ENCODE measurements at places on chromosomes 3 and 15. TPM values are rescaled to one million over a fixed set of nuclear protein-coding genes. Genes with fewer than 3 reads are reported as not detected.

DNA sequence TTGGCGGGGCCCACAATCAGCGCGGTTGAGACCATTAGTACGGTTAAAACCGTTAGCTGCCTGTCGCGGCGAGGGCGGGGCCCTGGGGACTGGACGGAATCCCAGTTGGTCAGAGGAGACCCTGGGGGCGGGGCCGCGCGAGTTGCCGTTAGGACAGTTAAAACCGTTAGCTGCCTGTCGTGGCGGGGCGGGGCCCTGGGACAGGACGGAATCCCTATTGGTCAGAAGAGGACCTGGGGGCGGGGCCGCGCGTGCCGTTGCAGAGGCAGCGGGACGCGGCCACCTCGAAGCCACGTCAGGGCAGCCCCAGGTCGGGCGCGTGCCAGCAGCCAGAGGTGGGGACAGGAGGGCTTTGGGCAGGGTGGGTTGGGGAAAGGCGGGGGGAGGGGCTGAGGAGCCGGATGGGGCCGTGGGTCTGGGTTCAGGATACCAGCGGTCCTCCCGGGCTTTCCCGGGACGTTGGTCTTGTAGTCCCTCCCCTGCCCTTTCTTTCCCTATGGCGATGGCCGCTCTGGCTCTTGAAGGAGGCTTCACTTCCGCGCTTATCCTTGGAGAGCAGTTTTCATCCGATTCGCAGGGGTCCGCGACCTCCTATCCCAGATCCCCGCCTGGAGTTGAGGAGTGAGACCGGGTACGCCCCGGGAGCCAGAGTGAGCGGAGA lies 28.0 kb downstream of the KLHDC8B start:
- DNase-seq = peak; percentile 17

- DNase-seq = peak; percentile 55
Measured at GRCh38 chr15:62165793-62166375, 799 bp upstream of the C2CD4B start.

GRCh38 chr15:33959844-33960548 lies 8.3 kb upstream of the CHRM5 start:
- no peak for DNase-seq

CTXN2 gene
- total RNA-seq = under 0.01 TPM

SLC9A9 gene
- 2.3 TPM for total RNA-seq

SOX14 gene
- not detected for total RNA-seq

Data from pulmonary artery endothelial cell (primary cell).